ENCODE measurements at places on chromosomes 6 and 20.

DNA sequence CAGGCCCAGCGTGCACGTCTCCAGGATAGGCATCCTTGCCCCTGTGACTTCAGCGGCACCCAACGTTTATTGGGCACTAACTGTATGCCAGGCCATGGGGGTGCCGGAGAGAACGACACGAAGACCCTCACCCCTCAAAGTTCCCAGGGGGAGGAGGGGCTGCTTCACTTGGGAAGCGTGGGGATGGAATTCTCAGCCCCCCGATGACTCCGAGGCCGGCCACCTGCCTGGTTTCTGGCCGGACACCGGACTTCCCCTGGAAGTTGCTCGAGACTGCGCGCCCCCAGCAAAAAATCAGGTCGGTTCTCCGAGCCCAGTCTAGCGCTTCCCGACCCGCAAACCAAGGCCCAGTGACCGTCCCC is 275 bp upstream of the MAVS start:
- peak overlapping the region; percentile 95 for H3K27ac ChIP-seq
- H3K36me3 ChIP-seq: no peaks in the 10 kb centered on the region
- DNase-seq: no peak
- peaks cover 15% of the 10 kb centered on the region for H3K4me1 ChIP-seq
- H3K4me3 ChIP-seq: peak overlapping the region; percentile 76
- no peaks in the 10 kb centered on the region for H3K27me3 ChIP-seq

GRCh38 chr6:28486988-28487742 is 28.4 kb downstream of the GPX6 start:
- no peak overlapping the region for H3K27ac ChIP-seq
- no peak overlapping the region for H3K4me3 ChIP-seq
- H3K4me1 ChIP-seq: no peaks in the 10 kb centered on the region
- H3K27me3 ChIP-seq: peaks cover 51% of the 10 kb centered on the region
- no peak for DNase-seq
- no peaks in the 10 kb centered on the region for H3K36me3 ChIP-seq

- no peak for DNase-seq
- H3K4me3 ChIP-seq: no peak overlapping the region
- H3K27me3 ChIP-seq: no peaks in the 10 kb centered on the region
- H3K27ac ChIP-seq: no peak overlapping the region
- H3K36me3 ChIP-seq: no peaks in the 10 kb centered on the region
- H3K4me1 ChIP-seq: no peaks in the 10 kb centered on the region
These were observed 284.7 kb downstream of the CDH26 start for GRCh38 chr20:60242836-60243505.

- H3K27ac ChIP-seq: no peak overlapping the region
- peak; percentile 13 for DNase-seq
- H3K4me3 ChIP-seq: no peak overlapping the region
- peaks cover 92% of the 10 kb centered on the region for H3K27me3 ChIP-seq
These were observed 3.4 kb upstream of the BHLHE23 start for GRCh38 chr20:63009988-63010769.

DNA sequence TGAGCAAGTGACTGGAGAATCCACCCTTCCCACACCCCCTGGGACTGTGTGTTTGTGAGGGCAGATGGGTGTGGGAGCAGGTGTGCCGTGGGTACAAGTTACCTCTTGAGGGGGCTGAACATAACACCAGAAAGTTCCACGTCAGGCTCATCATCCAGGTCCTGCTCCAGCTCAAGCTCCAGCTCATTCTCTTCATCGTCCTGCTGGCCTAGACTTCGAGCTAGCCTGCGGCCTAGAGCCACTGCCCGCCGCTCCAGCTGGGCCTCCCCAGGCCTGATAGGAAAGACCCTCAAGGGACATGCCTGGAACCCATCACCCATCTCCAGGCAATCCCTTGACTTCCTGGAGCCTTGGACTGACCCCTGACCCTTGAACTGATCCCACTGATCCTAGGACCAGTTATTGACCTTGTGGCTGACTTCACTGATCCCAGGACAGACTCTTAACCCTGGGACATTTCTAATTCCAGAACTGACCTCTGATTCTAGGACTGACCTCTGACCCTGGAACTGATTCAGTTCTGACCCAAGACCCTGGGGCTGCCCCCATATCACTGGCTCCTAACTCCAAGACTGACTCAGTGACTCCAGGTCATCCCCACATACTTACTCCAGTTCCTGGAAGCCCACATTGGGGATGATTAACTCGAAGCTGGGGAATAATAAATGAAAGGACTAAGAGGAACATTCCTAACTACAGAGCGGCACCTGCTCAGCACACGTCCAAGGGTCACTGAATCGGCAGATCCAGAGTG is 11.8 kb upstream of the SPAG4 start:
- no peaks in the 10 kb centered on the region for H3K36me3 ChIP-seq
- H3K4me3 ChIP-seq: no peak overlapping the region
- no peak overlapping the region for H3K27ac ChIP-seq

GRCh38 chr6:101607111-101607690 is 213.7 kb downstream of the GRIK2 start:
- H3K27ac ChIP-seq: no peak overlapping the region
- no peak for DNase-seq
- no peaks in the 10 kb centered on the region for H3K27me3 ChIP-seq
- no peak overlapping the region for H3K4me3 ChIP-seq
- no peaks in the 10 kb centered on the region for H3K4me1 ChIP-seq
- no peaks in the 10 kb centered on the region for H3K36me3 ChIP-seq

GRCh38 chr6:20393297-20393696 is 8.4 kb upstream of the E2F3 start:
- H3K36me3 ChIP-seq: no peaks in the 10 kb centered on the region
- H3K4me1 ChIP-seq: no peaks in the 10 kb centered on the region
- H3K27me3 ChIP-seq: no peaks in the 10 kb centered on the region
- no peak for DNase-seq
- no peak overlapping the region for H3K4me3 ChIP-seq

GRCh38 chr20:50348096-50348495 is 157.5 kb downstream of the CEBPB start:
- H3K4me1 ChIP-seq: no peaks in the 10 kb centered on the region
- H3K27me3 ChIP-seq: no peaks in the 10 kb centered on the region
- no peaks in the 10 kb centered on the region for H3K36me3 ChIP-seq

- no peaks in the 10 kb centered on the region for H3K4me1 ChIP-seq
- H3K27ac ChIP-seq: no peak overlapping the region
- H3K36me3 ChIP-seq: no peaks in the 10 kb centered on the region
- H3K4me3 ChIP-seq: no peak overlapping the region
- H3K27me3 ChIP-seq: no peaks in the 10 kb centered on the region
These were observed 36.7 kb upstream of the PTPRK start for GRCh38 chr6:128557081-128557480.

DNA sequence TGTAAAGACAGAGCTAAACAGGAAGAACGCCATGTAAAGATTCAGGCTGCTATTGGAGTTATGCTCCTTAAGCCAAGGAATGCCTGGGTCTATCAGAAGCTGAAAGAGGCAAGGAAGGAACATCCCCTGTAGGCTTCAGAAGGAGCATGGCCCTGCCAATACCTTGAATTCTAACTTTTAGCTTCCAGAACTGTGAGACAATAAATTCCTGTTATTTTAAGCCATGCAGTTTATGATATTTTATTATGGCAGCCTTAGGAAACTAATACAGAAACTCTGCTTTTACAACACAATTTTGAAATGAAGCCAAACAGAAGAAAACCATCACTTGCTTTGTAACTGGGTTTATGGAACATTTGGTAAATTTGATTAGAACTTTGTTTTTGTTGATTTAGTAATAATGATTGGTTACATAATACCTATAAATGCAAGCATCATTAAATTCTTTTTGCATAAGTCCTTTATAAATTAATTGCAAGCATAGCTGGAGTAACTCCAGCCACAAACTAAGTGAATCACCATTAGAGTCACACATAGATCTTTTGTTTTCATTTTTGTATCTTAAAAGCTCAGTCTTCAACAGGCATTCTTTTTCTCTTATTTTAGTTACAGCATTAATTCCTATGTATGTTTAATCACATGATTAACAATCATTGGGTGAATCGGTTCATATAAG is 33.5 kb upstream of the TSPYL1 start:
- no peaks in the 10 kb centered on the region for H3K27me3 ChIP-seq
- no peak for DNase-seq
- no peaks in the 10 kb centered on the region for H3K4me1 ChIP-seq
- no peak overlapping the region for H3K4me3 ChIP-seq

DNA sequence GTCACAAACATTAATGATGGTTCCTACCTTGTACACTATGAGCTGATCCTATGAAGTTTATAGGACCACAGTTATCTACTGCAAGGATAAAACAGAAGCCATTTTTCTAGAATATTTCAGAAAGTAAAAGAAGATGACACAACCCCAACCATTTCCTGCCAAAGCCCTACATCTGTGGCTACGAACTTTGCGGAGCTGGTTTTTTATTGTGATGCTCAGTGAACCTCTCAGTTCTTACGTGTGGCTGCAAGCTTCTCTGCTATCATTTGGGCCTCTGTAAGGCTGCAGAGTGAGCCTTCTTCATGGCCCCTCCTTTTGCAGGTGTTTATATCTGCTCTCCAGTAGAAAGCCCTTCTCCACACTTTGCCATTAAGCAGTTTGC is 17.8 kb upstream of the TAGAP start:
- H3K27ac ChIP-seq: no peak overlapping the region
- no peak for DNase-seq
- H3K4me1 ChIP-seq: no peaks in the 10 kb centered on the region
- H3K27me3 ChIP-seq: peaks cover 13% of the 10 kb centered on the region
- no peak overlapping the region for H3K4me3 ChIP-seq

GRCh38 chr20:23018432-23018831 is 16.7 kb upstream of the SSTR4 start:
- H3K36me3 ChIP-seq: no peaks in the 10 kb centered on the region
- no peaks in the 10 kb centered on the region for H3K4me1 ChIP-seq
- no peak overlapping the region for H3K27ac ChIP-seq
- H3K27me3 ChIP-seq: no peaks in the 10 kb centered on the region
- no peak overlapping the region for H3K4me3 ChIP-seq
- DNase-seq: no peak

GRCh38 chr6:75202676-75203131 is 3.1 kb downstream of the COL12A1 start:
- peak overlapping the region; percentile 30 for H3K4me3 ChIP-seq
- H3K36me3 ChIP-seq: no peaks in the 10 kb centered on the region
- no peak overlapping the region for H3K27ac ChIP-seq
- H3K27me3 ChIP-seq: peaks cover 58% of the 10 kb centered on the region
- no peak for DNase-seq
- H3K4me1 ChIP-seq: peaks cover 17% of the 10 kb centered on the region

DNA sequence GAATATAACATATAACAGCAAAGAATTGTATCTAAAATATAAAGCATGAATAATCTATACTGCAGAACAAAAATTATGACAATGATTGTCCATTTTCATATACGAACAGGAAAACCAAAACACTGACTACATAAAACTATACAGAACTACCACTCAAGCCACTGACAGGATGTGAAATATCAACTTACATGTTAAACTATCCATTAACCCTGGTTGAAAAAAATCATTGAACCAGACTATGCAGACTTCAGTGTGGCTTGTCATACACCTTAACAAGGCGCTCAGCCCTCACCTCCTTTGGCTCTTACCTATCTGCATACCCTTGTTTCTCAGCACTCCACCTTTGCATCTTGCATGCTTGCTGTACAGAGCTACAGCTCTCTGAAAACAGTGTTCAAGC is 34.9 kb downstream of the ASCC3 start:
- H3K4me3 ChIP-seq: no peak overlapping the region
- peaks cover 3% of the 10 kb centered on the region for H3K36me3 ChIP-seq
- DNase-seq: no peak
- H3K27me3 ChIP-seq: no peaks in the 10 kb centered on the region
- H3K27ac ChIP-seq: no peak overlapping the region
- H3K4me1 ChIP-seq: no peaks in the 10 kb centered on the region

GRCh38 chr6:140567466-140567865 is 1193.0 kb upstream of the CITED2 start:
- DNase-seq: no peak
- no peaks in the 10 kb centered on the region for H3K27me3 ChIP-seq
- no peaks in the 10 kb centered on the region for H3K36me3 ChIP-seq
- H3K4me1 ChIP-seq: no peaks in the 10 kb centered on the region
- H3K4me3 ChIP-seq: no peak overlapping the region
- no peak overlapping the region for H3K27ac ChIP-seq

DNA sequence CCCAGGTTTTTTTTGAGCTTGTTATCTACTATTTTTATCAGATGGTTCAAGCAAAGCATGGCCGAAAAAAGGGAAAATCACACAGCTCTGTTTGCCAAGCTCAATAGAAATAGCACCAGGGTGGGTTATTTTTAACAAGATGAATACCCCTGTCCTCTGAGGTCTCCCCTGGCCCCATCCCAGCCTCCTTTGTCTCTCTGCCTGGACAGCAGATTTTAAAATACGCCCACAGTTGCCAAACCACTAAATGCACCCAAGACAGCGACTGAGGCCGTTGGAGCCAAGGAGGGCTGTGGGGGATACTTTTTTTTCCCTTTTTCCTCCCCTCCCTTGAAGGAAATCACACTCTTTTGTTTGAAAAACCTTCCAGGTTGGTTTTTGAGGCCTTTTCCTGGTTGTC is 106.6 kb downstream of the VEGFA start:
- no peaks in the 10 kb centered on the region for H3K36me3 ChIP-seq
- H3K27me3 ChIP-seq: no peaks in the 10 kb centered on the region
- peaks cover 20% of the 10 kb centered on the region for H3K4me1 ChIP-seq
- DNase-seq: no peak
- H3K27ac ChIP-seq: no peak overlapping the region
- H3K4me3 ChIP-seq: no peak overlapping the region

DNA sequence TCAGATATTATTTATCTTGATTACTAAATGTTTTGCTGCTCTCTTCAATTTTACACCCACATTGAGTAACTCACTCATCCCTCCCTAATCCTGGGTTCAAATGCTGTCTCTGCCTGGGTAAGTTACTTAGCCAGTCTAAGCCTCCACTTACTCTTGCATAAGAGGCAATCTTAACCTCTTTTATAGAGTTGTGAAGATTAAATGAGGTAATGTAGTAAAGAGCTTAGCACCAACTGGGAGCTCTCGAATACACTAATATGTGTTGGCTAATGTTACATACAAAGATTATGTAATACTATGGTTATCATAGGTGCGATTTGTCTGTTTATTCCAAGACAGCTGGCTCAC is 134.4 kb upstream of the STMND1 start:
- H3K4me3 ChIP-seq: no peak overlapping the region
- no peak for DNase-seq
- H3K36me3 ChIP-seq: no peaks in the 10 kb centered on the region
- H3K27ac ChIP-seq: no peak overlapping the region
- H3K27me3 ChIP-seq: peaks cover 6% of the 10 kb centered on the region

GRCh38 chr20:51156041-51156982 is 133.4 kb upstream of the KCNG1 start:
- H3K36me3 ChIP-seq: no peaks in the 10 kb centered on the region
- peaks cover 40% of the 10 kb centered on the region for H3K27me3 ChIP-seq
- H3K4me3 ChIP-seq: no peak overlapping the region
- DNase-seq: no peak
- no peaks in the 10 kb centered on the region for H3K4me1 ChIP-seq

DNA sequence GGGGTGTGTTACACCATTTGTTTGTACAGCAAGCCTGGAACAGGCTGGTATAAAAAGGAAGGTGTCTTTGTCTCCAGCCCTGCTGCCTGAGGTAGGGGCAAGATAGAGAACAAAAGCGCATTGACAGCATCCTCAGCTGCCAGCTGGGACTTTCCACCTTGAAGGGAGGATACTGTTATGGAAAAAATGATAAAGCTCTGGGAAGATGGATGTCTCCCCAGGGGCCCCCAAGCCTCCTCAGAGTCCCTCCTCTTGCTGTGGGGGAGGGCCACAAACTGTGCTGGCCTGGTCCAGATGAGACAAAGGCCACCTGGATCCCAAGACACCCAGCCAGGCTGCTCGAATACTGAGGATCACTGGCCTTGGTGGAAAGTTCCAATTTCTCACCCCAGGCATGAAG is 13.0 kb downstream of the REM1 start:
- no peaks in the 10 kb centered on the region for H3K36me3 ChIP-seq
- no peaks in the 10 kb centered on the region for H3K4me1 ChIP-seq
- H3K4me3 ChIP-seq: no peak overlapping the region
- no peak overlapping the region for H3K27ac ChIP-seq
- no peak for DNase-seq

Data from large intestine (tissue), 12 donors.